ENCODE measurements at places on chromosomes 12 and 14.

- no peak for DNase-seq
Observed at GRCh38 chr12:111253213-111253612, 115.7 kb downstream of the PHETA1 start.

DNA sequence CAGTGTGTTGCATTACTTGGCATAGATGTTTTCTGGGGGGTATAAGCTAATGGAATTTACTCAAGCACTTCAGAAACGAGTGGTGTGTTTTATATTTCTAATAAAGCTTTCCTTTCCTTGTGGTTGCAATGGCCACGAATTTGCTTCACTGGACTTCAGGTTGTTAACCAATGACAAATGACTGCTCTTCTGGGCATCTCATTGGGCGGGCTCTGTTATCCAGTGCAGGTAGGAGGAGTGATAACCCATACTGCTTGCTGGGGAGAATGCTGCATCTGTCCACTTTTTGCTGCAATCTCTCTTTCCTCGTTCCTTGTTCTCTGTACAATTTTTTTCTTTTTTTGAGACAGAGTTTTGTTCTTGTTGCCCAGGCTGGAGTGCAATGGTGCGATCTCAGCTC is 80.0 kb upstream of the RPH3A start:
- DNase-seq = no peak

DNA sequence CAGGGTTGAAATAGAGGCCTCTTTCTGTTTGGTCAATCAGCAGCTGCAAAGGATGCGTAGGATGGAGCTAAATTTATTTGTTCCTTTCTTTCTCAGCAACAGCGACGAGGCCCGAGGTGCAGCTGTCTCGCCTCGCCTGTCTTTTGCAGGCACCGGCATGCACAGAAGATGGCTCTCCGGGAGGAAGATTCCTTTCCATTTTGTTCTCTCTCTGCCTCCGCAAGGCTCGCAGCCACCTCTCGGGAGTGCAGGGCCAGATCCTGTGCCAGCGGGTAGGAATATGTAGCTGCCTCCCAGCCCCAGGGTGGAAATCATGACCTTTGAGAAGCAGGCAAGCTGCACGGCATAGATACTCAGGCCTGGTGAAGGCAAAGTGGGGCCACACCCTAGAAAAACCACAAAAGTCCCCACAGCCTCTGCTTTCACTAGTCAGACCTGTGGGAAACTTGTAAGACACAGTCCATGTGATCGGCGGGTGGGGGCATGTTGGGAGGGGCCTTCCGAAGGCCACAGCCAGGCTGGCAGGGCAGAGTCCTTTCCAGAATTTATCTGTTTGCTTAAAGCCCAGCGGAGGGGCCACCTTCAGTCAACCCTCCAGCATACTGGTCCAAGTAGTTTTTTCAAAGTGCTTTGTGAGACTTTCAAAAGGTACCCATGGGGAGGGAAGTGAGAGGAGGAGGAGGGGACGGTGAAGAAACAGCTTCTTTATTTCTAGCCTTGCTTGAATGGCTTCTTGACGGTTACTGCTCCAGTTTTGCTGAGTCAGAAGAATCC is at the start of gene MAP1LC3B2:
Gene MAP1LC3B2 (plus strand): TSS at position 220 of the 774 bp plus-strand sequence. CDS start 16,562 bp downstream, outside the sequence.
- DNase-seq = peak; percentile 63

- DNase-seq = peak; percentile 95
Observed at GRCh38 chr14:76918782-76919394, 92.7 kb downstream of the LRRC74A start.

- DNase-seq = no peak
Observed at GRCh38 chr12:32995623-32996022, 99.0 kb upstream of the PKP2 start.

DNA sequence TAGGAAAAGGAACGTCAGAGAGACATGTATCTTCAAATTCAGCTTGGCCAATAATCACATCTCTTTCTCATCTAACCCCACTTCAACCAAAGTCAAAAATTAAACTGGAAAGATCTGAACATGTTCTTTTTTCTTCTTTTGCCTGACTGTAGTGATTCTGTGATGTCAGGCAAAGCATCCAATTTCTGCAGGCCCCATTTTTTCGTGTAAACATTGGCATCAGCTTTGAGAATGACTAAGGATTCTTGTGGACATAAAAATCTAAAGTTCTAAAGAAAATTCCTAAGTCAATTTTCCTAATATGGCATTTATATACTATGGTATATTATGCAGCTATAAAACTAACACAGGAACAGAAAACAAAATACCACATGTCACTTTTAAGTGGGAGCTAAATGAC is 89.1 kb downstream of the STXBP6 start:
- DNase-seq = no peak

- DNase-seq = no peak
Observed at GRCh38 chr14:24885410-24885913, 164.5 kb downstream of the STXBP6 start.

DNA sequence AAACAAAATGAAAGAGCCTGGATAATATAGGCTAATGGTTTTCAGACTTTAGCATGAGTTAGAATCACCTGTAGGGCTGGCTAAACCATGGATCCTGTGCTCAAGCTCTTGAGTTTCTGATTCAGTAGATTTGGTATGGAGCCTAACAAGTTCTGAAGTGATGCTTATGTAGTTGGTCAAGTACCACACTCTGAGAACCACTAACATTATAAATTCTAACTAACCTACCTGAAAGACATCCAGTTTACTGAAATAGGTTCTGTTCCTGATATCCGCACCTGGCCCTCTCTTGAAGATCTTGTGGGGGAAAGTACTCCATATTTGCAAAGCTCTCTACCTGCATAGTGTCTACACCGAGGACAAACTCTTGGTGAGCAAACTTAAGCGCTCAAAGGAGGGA is 59.4 kb upstream of the VSX2 start:
- no peak for DNase-seq

DNA sequence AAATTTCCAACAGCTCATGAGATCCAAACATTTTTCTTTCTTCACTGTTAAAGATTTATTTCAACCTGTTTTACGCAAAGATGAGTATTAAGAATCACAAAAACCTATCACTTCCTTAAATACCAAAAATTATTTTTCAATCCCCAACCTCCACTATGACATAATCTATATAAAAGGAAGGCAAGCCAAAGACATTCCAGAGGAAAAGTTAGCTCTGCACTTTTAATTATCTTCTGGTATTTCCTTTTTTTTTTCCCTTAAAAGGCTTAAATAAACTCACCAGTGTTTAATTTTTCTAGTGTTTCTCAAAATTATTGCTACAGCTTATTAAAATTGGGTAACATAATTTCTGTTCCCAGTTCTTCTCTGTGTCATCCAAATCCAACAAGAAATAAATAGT is 75.9 kb downstream of the BMP4 start:
- no peak for DNase-seq

GRCh38 chr12:42612231-42612613 is 22.7 kb upstream of the PRICKLE1 start:
- DNase-seq = no peak

GRCh38 chr12:53676656-53677015 is 753 bp upstream of the ATP5MC2 start:
- no peak for DNase-seq

DNA sequence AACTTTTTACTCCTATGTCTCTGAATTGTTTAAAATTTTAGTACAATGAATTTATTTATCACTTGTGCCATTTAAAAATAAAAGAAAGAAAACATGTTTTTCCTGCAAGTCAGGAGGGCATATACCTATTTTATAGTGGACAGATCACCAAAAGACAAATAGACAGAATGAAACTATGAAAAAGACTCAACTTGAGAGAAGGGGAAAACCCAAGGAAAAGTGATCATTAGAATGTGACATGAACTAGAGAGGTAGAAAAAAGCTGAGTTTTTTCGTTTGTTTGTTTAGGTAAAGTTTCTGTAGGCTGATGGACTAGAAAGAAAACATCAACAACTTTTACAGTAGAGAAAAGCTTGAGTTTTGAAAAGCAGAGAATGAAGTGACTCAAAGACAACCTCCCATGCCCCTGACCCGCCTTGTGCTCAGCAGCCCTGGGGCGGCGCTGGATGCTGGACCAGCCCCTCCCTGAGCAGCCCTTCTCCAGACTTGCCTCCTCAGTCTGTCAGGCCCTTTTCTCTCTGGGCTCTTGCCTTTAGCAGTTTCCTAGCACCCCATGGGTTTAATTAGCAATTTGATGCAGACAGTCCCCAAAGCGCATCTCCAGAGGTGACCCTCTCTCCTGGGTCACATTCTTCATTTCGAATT is 95.1 kb upstream of the ARID2 start:
- no peak for DNase-seq

- no peak for DNase-seq
Observed at GRCh38 chr14:26730929-26731618, 133.2 kb upstream of the NOVA1 start.

DNA sequence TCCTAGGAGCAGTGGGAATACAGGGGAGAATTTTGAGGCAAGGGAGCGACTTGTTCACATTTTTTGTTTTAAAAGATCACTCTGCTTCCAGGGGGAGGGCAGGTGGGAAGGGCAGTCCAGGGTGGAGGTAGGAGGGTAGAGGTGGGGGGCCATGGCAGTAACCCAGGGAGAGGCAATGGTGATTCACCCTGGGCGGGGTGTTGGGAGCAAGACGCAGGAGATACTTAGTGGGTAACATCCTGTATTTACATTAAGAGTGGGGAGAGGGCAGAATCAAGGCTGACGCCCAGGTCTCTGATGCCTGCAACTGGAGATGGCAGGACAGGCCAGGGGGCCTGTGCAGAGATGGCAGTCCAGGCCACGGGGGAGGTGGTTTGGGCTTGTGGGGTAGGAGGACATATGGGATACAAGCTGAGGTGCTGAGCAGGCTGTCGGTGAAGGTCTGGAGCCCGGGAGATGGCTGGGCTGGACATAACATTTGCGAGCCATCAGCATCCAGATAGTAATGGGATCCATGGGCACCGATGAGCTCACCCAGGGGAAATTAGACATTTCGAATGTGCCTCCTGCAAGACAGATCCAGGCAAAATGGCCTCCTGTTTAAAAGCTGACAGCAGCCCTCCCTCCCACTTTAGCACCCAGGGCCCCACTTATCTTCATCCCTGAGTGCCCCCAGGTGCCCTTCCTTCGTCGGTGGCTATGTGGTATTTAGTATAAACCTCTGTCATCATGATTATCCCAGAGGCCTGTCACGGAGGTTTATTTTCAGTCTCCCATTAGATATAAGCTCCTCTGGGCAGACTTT is 9.3 kb downstream of the EML1 start:
- DNase-seq = no peak

DNA sequence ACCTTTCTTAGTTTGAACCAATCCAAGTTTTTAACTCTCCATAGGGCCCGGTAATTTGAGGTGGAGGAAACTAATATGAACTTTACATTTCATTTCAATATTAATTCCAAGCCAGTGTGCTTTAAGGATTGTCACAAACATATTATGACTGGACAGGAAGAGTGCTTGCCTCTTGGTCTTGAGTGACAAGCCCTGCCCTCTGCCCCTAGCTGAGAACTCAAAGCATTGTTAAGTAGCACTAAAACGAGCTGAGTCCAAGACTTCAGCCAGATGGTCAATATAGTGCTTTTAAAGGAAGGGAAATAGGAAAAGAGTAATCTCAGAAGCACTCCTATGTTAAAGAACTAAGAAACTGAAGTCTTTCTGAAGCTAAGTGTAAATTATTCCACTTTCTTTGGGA is 17.1 kb downstream of the TRMT5 start:
- DNase-seq = no peak

- no peak for DNase-seq
Observed at GRCh38 chr12:50515587-50515986, 10.8 kb downstream of the DIP2B start.

GRCh38 chr12:110531741-110532333 is 29.7 kb downstream of the RAD9B start:
- no peak for DNase-seq

- DNase-seq = no peak
Observed at GRCh38 chr12:103181366-103182152, 224.1 kb downstream of the ASCL1 start.

- no peak for DNase-seq
Observed at GRCh38 chr12:127277882-127278281, 989.1 kb upstream of the TMEM132C start.

- DNase-seq = no peak
Observed at GRCh38 chr12:64186789-64187188, 35.3 kb downstream of the KICS2 start.

DNA sequence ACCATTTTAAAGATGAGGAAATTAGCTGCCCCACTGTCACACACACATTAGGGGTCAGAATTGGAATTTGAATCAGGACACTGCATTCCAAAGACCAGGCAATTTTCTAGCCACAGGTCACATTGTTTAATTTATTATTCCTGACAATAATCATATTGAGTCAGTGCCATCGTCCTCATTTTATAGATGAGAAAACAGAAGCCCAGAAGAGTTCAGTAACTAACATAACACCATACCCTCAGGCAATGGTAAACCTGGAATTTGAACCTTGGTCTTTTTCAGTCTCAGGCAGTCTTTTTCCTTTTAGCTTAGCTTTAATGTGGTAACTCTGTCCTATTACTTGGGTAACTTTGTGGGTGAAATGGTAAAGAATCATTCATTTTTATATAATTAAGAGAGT is 330.3 kb upstream of the SYT1 start:
- no peak for DNase-seq

DNA sequence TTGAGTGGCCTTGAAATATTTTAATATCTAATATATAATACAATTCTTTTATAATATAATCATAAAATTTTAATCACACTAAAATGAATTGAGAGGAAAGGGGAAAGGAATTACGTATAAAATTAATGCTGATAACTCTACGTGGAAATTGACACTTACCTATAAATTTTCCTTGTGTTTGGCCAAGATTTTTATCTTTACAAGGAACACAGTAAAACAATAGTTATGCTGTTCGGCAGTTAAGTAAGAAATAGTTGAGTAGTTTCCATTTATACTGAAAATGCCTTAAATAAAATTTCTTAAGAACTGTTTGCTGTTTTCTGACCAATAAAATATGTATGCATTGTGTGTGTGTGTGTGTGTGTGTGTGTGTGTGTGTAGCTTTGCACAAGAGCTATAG is 294.4 kb downstream of the LRFN5 start:
- no peak for DNase-seq
